NCI-H1105 (cell line): ENCODE measurements at places on chromosomes 1 and 21.
A peak's percentile ranks its signal among the peaks of the same experiment; 100 is the strongest.

DNA sequence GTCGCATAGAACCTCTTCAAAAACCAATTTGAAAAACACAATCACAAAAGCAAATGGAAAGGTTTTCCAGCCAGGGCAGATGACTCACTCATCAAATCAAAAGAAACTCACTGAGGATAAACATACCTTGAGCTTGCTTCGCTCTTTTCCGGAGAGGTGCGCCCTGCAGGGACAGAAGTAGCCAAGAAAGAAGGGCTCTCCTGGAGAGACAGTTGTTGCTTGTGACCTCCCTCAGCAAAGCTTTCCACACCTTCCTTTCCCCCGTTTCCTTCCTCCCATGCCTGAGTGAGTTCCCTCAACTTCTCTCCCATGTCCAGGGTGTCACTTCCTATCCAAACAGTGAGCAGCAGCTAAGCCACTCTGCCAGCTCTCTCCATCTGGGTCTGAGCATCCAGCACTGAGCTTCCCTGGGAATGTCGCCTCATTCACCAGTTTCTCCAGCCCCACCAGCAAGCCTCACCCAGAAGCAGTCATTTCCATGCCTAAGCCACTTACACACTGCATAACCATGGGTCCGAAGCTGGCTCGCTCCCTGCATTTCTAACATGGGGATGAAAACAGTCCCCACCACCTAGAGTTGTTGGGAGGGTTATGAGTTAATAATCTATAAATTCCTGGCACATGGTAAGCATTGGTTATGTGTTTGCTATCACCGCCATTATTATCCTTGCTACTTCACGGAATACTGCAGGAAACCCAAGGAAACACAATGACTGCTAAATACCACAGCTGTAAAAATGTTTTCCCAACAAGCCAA is 75.0 kb downstream of the PTPN14 start:
- no peak for DNase-seq

DNA sequence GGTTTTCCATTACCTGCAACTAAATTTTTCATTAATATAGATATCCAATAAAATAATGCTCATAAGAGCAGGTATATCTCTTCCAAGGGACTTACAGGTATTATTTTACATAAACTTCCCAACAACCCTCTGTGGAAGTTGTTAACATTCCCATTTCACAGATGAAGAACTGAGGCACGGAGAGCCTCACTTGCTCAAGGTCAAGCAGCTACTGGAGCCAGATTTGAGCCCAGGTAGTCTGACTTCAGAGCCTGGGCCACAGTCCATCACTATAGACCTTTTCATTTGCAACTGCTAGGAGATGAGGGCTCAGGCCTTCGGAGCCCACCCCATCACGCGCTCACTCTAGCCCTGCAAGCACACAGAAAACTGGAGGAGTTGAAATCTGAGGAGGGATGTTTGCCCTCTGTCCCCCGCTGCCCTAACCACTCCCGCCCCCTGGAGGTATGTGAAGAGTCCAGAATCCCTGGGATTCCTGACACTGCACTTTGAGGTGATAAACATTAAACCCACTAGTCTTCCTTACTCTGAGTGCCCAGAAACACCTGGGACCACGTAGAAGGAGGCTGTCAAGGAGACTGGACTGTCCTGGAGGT is 11.7 kb upstream of the ALPL start:
- DNase-seq = no peak

DNA sequence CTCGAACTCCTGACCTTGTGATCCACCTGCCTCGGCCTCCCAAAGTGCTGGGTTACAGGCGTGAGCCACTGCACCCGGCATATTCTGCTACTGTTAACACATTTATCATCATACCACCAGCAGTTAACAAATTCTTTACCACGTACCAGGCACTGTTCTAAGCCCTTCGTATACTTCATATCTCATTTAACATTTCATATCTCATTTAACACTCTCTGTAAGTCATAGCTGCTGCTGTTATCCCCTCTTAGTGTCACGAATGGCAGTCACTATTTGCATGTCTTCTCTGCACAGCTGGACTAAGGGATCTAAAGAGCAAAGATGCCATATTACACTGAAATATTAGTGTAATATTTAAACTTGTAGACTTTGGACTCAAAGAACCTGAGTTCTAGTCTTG is 462.5 kb upstream of the DAB1 start:
- DNase-seq = no peak

DNA sequence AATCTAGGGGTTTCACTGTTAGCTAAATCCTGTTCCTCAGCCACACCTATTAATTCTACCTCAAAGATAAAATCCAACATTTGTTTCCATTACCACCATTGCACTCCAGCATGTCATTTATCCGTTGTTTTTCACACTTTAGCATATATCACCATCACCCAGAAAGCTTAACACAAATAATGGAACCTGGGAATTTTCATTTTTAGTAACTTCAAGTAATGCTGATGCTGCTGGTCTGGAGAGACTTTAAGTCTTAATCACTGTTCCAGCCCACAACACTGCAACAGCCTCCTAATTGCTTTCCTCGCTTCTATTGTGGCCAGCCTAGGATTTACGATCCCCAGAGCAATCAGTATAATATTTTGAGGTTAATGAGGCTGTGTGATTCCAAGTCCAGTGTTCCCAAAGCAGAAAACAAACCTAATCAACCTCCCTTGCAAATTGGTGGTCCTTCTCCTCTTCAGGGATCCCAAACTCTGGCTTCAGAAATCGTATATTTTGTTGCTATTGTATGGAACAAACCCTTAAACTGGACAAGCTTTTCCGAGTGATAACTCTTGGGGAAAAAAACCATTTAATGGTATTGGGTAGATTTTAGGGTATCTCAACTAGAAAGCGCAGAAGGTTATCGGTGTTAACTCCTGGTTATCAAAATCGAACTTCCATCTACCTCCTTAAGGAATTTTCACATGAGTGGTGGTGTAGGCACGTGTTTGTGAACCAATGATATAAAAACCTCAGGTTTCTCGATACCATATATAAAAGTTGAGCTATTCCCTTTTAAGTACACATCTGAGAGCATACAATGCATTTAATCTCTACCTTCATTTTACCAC is 50.0 kb upstream of the BOLA1 start:
- DNase-seq = no peak

DNA sequence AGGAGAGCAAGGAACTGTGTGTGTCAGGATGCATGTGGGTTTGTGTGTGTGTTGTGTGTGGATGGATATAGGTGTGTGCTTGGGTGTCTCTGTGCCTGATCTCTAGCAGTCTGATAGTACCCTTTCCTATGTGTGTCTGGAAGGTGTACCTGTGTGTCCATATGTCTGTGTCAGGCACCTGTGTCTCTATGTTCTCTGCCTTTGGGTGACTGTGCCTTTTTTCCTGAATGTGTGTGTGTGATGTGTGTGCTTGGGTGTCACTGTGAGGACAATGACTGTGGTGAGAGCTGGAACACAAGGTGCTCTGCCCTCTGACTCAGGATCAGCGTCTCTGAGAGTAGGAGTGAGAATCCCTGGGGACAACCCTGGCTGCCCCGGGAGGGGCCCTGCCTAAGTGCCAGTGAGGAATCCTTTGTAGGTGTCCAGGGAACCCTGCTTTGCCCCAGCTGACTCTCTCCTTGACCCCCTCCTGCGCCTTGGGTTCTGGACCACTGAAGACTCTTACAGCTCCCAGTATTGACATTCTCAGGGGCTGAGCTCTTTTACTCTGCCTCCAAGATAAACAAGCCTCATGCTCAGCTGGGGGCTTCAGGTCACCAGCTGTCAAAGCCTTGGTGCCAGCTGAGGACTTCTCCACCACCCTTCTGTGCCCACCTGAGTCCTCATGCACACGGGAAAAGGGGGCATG is 735 bp upstream of the EFNA3 start:
- no peak for DNase-seq

GRCh38 chr1:42935313-42935895 is 23.3 kb downstream of the SLC2A1 start:
- DNase-seq = no peak

DNA sequence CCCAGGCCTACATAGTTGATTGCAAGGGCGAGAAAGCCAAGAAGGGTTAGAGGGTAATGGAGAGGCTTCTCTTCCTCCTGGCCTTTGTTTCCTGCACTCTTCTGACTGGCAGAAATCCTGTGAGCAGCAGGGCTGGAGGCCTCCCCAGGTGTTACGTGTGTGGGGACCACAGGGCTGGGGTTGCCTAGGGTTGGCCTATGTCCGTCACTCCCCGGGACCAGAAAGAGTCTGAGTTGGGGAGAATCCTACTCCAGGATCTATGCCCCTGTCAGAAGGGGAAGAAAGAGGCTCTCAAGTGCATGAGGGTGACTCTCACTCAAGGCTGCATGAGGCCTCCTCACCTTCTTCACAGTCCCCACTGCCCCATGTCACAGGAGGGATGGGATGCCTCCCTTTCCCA is 38.5 kb downstream of the IGFN1 start:
- no peak for DNase-seq

DNA sequence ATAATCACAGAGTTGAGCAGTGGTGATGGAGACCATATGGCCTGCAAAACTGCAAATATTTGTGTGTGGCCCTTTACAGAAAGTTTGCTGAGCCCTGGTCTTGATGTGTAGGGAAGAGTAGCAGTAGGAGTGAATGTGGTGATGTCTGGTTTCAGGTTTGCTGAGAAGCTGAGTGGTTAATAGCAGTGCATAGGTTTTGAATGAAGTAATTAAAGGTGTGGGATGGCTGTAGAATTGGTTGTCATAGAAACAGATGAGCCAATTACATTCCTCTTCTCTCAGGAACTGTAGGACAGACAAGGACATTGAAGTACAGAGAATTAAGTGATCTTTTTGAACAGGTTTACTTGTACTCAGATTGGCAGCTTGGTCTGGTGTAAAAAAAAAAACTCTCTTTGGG is 37.4 kb downstream of the PRDM2 start:
- peak; percentile 79 for DNase-seq

GRCh38 chr1:33433509-33434362 is 2.8 kb upstream of the PHC2 start:
- no peak for DNase-seq

GRCh38 chr1:200923601-200924000 is 28.9 kb downstream of the INAVA start:
- no peak for DNase-seq

- DNase-seq = no peak
These were observed 1.5 kb upstream of the COL16A1 start for GRCh38 chr1:31705080-31705866.

DNA sequence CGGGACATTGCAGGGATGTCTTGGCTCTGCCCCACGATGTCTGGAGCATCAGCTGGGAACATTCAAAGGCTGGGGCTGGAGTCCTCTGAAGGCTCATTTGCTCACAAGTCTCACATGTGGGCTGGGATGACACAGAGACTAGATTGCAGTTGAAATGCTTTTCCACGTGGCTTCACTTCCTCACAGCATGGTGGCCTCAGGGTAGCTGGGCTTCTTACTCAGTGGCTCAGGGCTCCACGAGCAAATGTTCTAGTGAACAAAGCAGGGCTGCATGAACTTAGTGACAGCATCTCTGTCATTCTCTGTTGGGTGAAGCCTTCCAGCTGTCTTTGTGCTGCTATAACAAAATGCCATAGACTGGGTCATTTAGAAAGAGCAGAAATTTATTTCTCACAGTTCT is 247.0 kb upstream of the POU3F1 start:
- DNase-seq = no peak

DNA sequence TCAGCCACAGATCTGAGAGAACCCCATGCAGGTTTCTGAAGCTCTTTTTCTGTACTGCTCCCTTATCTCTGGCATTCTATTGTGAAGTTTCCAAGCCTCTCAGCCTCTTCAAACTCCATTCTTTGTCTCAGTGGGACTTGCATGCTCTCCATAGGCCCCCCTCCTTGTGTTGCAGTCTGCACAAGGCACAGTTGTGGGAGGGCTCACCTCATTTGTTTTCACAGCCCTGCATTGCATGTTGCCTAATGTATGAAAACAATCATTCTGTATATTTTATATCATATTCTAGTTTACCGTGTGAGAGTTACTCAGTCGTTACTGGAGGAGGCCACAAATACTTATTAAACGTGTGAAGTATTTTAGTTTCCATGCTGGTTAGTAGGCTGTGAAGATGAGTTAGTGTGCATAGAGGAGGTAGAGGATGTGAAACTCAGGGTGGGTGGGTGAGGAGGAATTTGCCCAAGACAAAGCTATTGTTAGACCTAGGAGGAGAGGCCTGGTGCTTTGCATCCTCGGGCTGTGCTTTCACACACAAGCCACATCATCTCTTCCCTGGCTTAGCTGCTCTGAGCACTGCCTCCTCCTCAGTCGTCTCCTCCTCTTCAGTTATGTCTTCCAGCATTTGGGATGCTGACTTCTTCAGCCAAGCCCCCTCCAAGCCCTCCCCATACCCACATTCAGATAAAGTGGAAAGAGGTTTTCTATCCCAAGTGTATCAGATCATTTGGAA is 7.8 kb upstream of the CHI3L2 start:
- DNase-seq = no peak

- no peak for DNase-seq
These were observed 1382.2 kb upstream of the B3GALT2 start for GRCh38 chr1:194568610-194569009.

DNA sequence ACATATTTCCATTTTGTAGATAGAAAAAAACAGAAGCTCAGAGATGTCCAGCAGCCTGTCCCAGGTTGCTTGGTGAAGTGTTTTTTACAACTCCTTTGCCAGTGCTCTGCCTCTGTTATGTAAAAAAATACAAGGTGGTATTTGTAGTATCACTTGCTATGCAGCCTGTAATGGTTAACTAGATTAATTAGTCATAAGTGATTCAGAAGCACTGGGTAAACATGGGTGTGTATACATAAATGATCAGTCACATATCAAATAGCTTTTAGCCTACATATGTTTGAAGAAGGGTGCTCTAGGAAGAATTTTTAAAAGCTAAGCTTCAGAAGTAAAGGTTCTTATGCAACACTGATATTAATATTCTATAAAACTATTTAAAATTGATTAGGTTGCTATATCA is 70.0 kb upstream of the MAGI3 start:
- DNase-seq = peak; percentile 53

- DNase-seq = no peak
These were observed 3.5 kb upstream of the LRRC38 start for GRCh38 chr1:13517193-13517812.

DNA sequence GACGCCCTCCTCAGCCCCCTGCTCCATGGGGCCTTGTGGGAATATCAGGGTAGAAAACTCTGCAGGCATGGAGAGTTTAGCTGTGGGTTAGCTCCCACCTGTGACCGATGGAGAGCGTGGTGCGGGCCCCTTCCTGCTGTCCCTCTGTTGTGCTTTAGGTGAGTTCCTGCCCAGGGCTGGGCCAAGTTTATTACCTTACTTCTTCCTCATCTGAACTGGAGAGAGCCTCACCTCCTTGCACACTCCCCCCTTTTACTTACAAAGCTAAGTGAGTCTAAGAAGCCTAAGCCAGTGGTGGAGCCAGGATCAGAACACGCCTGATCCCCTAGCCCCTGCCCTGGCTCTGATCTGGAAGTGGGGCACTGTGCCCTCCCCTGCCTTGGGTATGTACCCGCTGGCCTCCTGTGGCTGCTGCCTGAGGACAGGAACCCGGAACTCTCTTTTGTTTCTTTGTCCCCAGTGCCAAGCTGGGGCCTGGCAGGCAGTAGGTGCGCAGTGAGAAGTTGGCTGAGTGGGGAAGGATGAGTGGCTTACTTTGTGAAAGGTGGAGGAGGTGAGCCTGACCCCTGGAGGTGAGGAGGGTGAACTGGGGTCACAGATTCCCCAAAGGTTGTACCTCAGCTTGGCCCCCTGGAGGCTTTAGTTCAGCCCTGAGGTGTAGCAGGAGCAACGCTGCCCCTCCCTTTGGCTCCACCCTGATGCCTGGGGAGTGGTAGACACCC is 32.9 kb downstream of the ARHGEF10L start:
- DNase-seq = no peak

GRCh38 chr1:236176337-236177336 is 34.3 kb downstream of the GPR137B start:
- no peak for DNase-seq

- DNase-seq = no peak
These were observed 591 bp downstream of the MRPL37 start for GRCh38 chr1:54200519-54200997.
